ENCODE measurements at places on chromosomes 6 and 20. TPM values are rescaled to one million over a fixed set of nuclear protein-coding genes. Genes with fewer than 3 reads are reported as not detected.

The C6orf58 gene
- total RNA-seq: not detected

The CLVS2 gene
- not detected for total RNA-seq

The EBF4 gene
- total RNA-seq: 15.2 TPM

The FERMT1 gene
- total RNA-seq: 2.1 TPM

The IPCEF1 gene
- not detected for total RNA-seq

The HCK gene
- not detected for total RNA-seq

The CD24 gene
- 1.3 TPM for total RNA-seq

The C20orf144 gene
- total RNA-seq: 0.17 TPM

The FRK gene
- 1.1 TPM for total RNA-seq

The FAM217A gene
- total RNA-seq: not detected

The ENPP4 gene
- total RNA-seq: 4.4 TPM

The ADTRP gene
- total RNA-seq: 1.3 TPM

The RAD21L1 gene
- total RNA-seq: not detected

The CAGE1 gene
- not detected for total RNA-seq

The GPR6 gene
- total RNA-seq: not detected

The C6orf62 gene
- total RNA-seq: 74.0 TPM

The HLA-DRB5 gene
- total RNA-seq: not detected

The ZSCAN12 gene
- 4.1 TPM for total RNA-seq

The SPDEF gene
- not detected for total RNA-seq

The MAPK13 gene
- total RNA-seq: 0.48 TPM

The PLEKHG1 gene
- total RNA-seq: 1.8 TPM

The ADISSP gene
- 30.4 TPM for total RNA-seq

The SLC22A3 gene
- 1.4 TPM for total RNA-seq

The PTK6 gene
- total RNA-seq: not detected

The TNNC2 gene
- total RNA-seq: 0.52 TPM

The FKBP1C gene
- 0.75 TPM for total RNA-seq

The CDSN gene
- not detected for total RNA-seq

The OR2B6 gene
- total RNA-seq: not detected

The DLL1 gene
- 0.35 TPM for total RNA-seq

The HELZ2 gene
- total RNA-seq: 14.9 TPM

The ZSCAN23 gene
- total RNA-seq: 2.1 TPM

The ABHD16A gene
- total RNA-seq: 27.8 TPM

The PRDM13 gene
- not detected for total RNA-seq

The CCN5 gene
- total RNA-seq: 1.6 TPM

The XKR7 gene
- total RNA-seq: not detected

The NMBR gene
- total RNA-seq: not detected

The ZNF133 gene
- total RNA-seq: 16.7 TPM

The RAB32 gene
- 80.6 TPM for total RNA-seq

The MRS2 gene
- total RNA-seq: 18.0 TPM

The CST1 gene
- not detected for total RNA-seq

The ARMC2 gene
- total RNA-seq: 9.2 TPM

The SLC12A5 gene
- 1.9 TPM for total RNA-seq

The SERPINB6 gene
- total RNA-seq: 98.0 TPM

The IL20RA gene
- 0.22 TPM for total RNA-seq

The PRKN gene
- 5.1 TPM for total RNA-seq

The IP6K3 gene
- 9.0 TPM for total RNA-seq
